ENCODE measurements at places on chromosomes 3 and 15. TPM values are rescaled to one million over a fixed set of nuclear protein-coding genes. Genes with fewer than 3 reads are reported as not detected.

The MTMR10 gene
- 8.6 TPM for polyA plus RNA-seq

The GOLGA6L9 gene
- 21.7 TPM for polyA plus RNA-seq

The PCLAF gene
- polyA plus RNA-seq: 2.2 TPM

The LYZL4 gene
- not detected for polyA plus RNA-seq

The TRPC1 gene
- 5.0 TPM for polyA plus RNA-seq

The FGF7 gene
- polyA plus RNA-seq: 6.5 TPM

The NDUFB4 gene
- polyA plus RNA-seq: 153 TPM

The MCF2L2 gene
- polyA plus RNA-seq: 1.8 TPM

The TF gene
- polyA plus RNA-seq: 3.9 TPM

The CLRN1 gene
- not detected for polyA plus RNA-seq

The C3orf85 gene
- not detected for polyA plus RNA-seq
